Cortex of kidney (tissue), 1 donor: ENCODE measurements at places on chromosomes 13 and 19.

- no peak for DNase-seq
These were observed 3.8 kb downstream of the ATP4B start for GRCh38 chr13:113654175-113654560.

GRCh38 chr19:37725181-37725580, 5.6 kb upstream of the ZNF607 start:
- no peak for DNase-seq

- no peak for DNase-seq
These were observed 113.3 kb downstream of the SIPA1L3 start for GRCh38 chr19:38020311-38020710.

- no peak for DNase-seq
These were observed 945.0 kb upstream of the PCDH20 start for GRCh38 chr13:62360609-62361008.

GRCh38 chr19:7533925-7534480, 1.5 kb upstream of the PNPLA6 start:
- DNase-seq = no peak

GRCh38 chr19:39341129-39341718, 997 bp upstream of the SAMD4B start:
- DNase-seq = no peak

DNA sequence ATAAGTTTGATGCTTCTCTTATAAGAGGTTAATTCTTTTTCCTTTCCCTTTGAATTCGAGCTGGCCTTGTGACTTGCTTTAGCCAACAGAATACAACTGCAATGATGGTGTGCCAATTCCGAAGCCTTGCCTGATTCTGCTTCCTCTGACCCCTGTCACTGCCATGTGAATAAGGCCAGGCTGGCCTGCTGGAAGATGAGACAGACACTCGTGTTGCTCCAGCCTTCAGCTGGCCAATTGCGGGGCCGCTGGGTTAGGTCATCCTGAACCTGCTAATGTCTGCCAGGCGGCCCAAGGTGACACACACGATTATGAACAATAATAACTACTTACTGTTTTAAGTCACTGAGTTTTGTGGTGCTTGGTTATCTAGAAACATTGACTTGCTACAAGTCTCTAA, 352.0 kb downstream of the MYO16 start:
- no peak for DNase-seq

- DNase-seq = no peak
These were observed 12.3 kb downstream of the POMP start for GRCh38 chr13:28671126-28671792.

GRCh38 chr13:101298517-101298916, 117.8 kb downstream of the NALCN start:
- no peak for DNase-seq

DNA sequence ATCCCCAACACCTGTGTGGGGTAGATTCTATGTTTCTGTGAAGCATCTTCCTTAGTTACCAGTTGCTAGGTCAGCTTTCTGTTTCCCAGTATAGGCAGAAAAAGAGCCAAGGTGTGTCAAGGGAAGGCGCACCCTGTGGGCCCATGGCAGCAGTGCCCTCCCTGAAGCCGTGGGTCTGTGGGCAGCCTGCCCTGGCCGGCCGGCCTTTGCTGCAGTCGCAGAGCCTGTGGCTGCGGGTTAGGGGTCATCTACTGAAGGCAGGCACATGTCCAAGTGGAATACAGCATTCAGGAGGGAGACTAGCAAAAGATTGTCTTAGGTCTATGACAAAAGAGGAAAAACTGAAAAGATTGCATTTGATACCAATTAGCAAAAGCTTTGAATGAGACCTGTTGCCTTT, 214.0 kb downstream of the IRS2 start:
- DNase-seq = no peak

GRCh38 chr13:98459171-98459681, 117.7 kb downstream of the STK24 start:
- no peak for DNase-seq

DNA sequence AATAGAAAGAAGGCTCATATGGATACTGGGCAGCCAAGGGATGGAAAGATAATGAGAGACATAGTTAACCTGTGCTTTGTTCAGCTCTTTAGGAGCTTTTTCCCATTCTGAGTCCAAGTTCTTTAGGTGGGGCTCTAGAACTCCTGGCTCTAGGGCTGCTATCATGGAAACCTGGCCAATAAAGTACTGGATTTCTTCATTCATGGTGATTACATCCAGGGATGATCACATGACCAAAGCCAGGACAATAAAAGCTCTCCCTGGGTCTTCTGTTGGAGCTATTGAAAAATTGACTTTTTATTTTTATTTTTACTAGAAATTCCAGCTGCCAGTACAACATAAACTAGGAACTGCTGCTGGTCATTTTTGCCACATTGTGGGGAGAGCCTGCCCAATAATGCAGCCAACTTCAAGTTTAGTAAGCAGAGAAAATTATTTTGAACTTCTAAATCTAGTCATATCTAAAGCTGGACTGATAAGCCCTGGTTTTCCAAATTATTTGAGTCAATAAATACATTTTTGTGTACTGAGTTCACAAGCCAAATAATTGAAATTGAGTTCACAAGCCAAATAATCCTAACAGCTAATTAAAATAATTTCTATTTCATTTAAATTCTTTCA, 224.9 kb upstream of the STARD13 start:
- no peak for DNase-seq

DNA sequence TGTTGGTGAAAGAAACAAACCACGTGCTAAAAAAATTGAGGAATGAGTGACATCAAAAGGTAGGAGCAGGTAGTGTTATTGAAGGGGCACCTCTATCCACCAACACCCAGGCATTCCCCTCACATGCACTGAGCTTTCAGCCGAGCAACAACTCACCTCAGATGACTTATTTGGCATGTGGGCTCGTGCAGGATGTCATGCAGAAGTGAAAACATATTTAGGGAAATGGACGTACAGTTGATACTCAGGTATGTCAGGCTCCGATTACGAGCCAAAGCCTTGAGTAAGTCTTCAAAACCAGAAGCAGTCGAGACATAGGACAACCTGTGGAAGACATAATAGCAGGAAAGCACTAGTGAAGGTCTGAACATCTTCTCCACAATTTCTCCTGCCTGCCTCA, 30.4 kb downstream of the NLRP11 start:
- no peak for DNase-seq

DNA sequence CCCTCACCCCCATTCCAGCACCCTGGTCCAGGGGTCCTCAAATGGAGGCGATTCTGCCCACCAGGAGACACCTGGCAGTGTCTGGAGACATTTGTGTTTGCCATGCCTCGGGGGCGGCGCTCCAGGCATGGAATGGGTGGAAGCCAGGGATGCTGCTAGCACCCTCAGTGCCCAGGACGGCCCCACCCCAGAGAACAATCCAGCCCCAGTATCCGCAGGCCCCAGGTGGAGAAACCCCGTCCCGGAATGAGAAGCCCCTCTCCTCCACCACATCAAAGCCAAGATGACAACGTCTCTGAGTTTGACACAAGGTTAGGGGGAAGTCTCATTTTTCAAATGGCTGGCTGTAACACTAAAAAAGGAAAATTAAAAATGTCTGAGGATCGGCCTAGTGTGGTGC, 68.5 kb downstream of the INSR start:
- DNase-seq = no peak

DNA sequence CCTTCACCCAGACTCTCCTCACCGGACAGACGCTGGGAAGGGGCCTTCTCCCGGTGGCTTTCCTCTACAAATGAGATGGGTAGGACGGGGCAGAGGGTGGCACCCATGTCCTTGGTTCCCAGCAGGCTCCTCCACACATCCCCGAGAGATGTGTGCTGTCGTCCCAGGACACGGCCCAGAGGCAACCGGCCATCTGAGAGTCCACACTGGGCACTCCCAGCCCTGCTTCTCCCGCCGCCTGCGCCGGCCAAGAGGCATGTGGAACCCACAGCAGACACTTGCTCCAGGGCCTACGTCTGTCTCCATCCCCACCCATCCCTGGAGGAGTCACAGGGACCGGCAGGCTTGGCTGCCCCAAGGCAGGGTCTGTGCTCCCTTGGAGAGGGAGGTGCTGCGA, 179.9 kb downstream of the KDM4B start:
- DNase-seq = no peak

DNA sequence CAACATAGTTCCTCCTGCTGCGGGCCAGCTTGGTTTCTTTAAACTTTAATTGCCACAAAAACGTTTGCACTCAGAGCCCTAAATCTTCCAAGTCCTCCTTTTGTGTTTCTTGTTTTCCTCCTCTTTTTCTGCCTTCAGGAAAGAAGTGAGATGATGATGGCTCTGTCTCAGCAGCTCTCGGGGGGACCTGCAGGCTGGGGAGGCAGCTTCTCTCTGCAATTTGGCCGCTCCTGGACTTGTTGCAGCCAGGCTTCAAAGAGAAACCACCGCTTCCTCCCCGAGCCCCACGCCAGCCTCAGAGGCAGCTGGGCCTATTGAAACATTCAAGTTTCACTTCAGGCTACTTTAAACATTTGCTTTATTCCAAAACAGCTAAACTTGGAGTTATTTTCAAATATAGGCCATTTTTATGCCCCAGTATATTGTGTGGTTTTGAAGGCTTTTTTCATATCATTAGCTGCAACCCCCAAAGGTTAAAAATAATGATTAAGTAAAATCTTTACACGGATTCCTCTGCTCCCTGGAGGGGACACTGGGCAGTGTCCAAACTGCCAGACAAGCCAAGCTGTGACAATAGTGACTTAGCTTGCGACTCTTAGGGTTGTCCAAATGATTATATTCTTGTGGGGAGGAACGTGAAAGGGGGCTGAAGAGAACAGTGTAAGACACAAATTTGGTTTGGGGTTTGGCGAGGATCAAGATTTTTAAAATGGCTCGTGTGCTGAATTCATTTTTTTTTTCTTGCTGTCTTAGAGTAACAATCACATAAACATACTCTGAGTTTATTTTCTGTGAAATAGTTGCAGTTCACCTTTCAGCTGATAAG, 330.8 kb downstream of the DLEU7 start:
- no peak for DNase-seq

DNA sequence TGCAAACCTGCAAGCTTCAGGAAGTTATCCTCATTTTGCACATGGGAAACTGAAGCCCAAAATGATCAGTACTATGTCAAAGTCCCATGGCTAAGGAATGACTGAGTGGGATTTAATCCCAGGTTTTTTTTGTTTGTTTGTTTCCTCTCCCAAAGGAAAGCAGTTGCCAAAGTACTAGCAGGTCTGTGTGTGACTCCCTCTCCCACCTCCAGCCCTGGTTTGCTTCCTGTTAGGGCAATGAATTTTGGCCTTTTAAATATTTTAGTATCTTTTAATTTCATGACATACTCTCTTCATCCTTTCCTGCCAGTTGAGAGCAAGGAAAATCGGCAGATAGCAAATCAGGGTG, 134.1 kb upstream of the RNF113B start:
- no peak for DNase-seq

DNA sequence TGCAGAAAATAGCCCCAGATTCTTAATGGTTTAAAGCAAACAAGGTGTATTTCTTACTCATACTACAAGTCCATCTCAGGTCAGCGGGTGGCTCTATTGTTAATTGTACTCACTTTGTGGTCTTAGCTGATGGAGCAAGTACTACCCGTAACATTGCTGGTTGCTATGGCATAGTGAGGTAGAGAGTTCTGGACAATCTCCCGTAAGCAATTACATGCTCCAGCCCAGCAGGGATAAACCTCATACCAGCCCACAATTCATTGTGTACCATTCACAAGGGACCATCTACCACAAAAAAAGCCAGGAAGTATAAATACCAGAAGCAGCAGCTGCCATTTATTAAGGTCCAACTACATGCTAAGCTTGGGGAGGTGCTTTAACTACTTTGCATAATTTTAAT, 167.1 kb downstream of the PCDH9 start:
- no peak for DNase-seq

- no peak for DNase-seq
These were observed 74.8 kb upstream of the XPO4 start for GRCh38 chr13:20977394-20977793.

DNA sequence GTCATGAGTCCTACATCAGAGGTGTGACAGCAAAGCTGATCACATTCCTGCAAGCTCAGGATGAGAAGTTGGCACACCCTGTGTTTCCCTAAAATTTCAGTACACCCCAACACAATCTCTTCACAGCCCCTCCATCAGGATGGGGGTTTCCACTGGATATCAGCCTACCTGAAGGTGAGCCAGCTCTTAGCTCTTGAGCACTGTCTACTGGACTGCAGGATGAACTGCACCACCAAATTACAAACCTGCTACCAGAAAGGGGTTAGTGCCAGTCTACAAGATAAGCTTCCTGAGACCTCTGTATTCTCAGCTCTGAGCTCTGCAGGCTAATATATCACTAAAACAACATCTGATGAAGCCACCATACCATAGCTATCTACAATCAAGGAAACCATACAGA, 1616.2 kb upstream of the SPRY2 start:
- no peak for DNase-seq

DNA sequence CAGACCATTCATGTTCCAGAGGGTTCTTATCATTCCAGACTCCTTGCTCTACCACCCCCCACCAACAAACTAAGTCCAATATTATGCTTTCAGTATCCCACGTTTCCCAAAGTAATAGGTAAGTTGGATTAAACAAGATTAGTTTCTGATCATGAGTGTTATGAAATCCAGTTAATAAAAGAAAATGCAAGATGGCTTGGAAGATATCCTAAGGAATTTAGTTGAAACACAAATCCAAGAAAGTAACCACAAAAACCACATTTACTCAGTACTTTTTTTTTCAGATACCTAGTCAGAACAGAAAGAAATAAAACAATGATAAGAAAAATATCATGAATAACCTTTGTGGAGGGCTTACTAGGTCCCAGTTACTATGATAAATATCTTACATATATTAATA, 119.4 kb upstream of the MIR17HG start:
- no peak for DNase-seq

- DNase-seq = no peak
These were observed 166.3 kb downstream of the STK24 start for GRCh38 chr13:98410612-98411011.

DNA sequence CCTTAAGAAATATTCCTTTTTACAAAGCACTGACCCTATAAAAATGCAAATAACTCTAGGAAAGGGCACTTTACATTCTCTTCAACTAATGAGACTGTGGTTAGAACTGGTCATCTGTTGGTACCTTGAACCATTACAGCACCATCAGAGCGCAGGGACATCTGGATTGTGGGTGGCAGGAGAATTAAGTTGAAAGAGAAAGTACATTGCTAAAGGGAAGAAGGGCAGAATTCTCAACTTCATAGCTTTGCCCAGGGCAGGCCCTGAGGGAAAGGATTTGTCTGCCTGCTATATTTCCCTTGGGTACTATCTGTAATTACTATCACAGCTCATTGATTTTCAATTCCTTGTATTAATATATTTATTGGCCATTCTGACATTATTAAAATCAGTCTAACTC, 196.8 kb downstream of the KLF12 start:
- DNase-seq = no peak
